ENCODE measurements at places on chromosomes 4 and X.
A peak's percentile ranks its signal among the peaks of the same experiment; 100 is the strongest.

GRCh38 chrX:47247206-47247998 lies 14.6 kb downstream of the USP11 start:
- no peak for DNase-seq

- DNase-seq, result no peak
Measured at GRCh38 chr4:178339769-178340168, 897.5 kb upstream of the AGA start.

DNA sequence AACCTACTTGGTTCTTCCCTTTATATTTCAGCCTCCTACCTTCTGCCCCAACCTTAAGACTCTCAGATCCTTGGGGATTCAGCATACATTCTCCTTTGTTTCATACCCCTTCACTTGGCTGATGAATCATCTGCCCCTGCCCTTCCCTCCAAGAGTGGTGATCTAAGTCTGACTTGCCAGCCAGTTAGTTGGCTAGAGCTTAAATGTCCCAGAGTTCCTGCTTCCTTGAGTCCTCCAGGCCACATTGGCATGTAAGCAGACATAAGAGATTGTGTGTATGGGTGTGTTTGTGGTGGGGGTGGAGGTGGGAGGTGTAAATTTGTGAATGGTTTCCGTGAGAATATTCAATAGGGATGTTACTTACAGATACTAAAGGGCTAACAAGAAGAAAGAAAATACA lies 3.7 kb upstream of the TEX13D start:
- DNase-seq, result no peak

DNA sequence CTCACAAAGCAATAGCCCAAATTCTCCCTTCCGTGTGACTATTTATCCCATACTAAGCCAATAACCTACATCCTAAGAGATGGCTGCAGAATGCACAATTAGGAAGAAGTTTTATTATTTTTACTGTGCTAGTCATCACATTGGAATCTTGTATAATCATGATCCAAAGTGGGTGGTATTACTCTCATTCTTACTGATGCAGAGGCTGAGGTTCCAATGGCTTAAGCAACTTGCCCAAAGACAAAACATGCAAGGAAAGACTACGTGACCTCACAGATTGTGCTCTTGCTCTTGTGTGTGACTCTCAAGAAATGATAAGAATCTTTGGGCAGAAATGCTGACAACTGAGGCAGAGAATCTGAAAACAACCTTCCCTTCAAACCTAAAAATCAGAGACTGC lies 212.2 kb downstream of the LDB2 start:
- DNase-seq, result no peak

GRCh38 chrX:9644335-9644734 lies 121.3 kb downstream of the GPR143 start:
- peak; percentile 39 for DNase-seq

DNA sequence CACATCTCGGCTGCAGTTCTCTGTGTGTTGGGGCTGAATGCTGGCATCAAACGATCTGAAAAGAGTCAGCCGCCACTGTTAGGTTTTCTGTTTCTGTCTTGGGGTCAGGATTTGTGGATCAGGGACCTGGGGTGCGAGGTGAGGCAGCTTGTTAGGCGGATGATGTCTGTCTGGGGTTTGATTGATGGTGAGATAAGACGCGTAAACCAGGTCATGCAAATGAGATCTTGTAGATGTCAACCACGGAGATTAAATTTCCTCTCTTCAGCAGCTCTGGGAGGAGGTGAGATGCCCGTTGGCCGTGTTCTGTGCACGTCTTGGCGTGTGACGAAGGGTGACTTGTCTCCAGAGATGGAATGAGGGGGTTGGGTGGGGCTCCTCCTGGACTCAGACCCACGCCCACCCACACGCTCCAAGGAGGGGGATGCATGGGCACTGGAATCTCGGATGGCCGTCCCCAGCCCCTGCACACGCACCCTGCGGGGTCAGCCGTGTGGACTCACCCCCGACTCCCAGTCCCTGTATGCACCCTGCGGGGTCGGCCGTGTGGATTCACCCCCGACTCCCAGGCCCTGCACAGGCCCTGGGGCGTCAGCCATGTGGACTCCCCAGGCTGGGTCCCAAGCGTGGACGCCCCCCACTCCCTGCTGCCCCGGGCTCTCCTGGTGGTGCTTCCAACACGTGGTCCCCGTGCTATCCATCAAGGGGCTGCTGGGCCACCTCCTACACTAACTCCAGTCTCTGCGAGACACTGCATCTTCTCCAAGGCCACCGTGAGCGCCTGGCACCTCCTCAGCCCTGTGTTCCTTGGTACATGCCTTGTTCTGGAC lies 16.0 kb upstream of the UVSSA start:
- DNase-seq, result peak; percentile 74

DNA sequence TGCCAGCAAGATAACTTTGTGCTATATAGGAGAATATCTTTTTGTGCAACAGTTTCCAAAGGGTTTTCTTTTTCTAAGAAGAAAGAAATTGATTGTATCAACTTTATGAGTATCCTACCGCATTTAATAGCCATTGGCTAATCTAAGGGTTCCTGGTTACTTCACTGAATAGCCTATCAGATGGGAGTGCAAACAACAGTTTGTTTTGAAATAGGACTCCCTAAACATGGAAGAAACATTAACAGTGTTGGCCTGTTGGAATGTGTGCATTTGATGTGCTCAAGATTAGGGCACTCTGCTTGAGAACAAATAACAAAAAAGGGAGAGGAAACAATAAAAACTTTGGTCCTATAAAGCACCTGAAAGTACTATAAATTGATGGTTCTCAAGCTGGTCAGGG lies 29.1 kb downstream of the NPNT start:
- DNase-seq, result no peak

Data from stimulated activated CD4-positive, alpha-beta T cell treated with anti-CD3 and anti-CD28 coated beads, Interleukin-15, amount 100 ng/mL, for 24 hours (primary cell).